Daoy (cell line): ENCODE measurements at places on chromosomes 11 and 22. TPM values are rescaled to one million over a fixed set of nuclear protein-coding genes. Genes with fewer than 3 reads are reported as not detected.

The DUSP8 gene
- 0.69 and 1.2 TPM in 2 replicates for total RNA-seq

The SMIM38 gene
- not detected in 2 replicates for total RNA-seq

DNA sequence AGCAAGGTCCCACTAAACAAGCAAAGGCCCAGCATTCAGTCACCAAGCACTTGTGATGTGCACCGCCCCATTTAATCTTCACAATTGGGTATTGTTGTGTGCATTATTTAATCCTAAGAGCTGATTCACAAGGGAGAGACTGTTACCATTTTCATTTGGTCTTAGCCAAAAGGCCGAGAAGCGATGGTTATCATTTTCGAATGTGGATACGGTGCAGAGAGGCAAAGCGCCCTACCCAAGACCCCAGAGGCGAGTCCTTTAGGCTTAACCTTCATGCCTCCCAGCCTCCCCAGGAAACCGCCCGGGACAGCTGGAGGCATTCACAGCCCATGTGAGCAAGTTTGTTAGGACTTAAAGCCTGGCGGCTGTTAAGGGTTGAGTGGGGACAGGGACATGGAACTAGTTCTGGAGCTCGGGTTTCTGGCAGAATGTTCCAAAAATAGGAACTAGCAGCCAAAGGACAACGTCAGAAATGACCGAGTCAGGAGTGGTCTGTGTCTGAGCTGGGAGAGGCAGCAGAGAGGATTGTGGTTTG, 13.0 kb upstream of the UPK3A start:
- DNase-seq, result no peak

- DNase-seq, result no peak
Measured at GRCh38 chr22:21894799-21895198, 27.4 kb upstream of the MAPK1 start.

GRCh38 chr11:116990811-116991210, 107.4 kb downstream of the SIK3 start:
- no peak for DNase-seq

DNA sequence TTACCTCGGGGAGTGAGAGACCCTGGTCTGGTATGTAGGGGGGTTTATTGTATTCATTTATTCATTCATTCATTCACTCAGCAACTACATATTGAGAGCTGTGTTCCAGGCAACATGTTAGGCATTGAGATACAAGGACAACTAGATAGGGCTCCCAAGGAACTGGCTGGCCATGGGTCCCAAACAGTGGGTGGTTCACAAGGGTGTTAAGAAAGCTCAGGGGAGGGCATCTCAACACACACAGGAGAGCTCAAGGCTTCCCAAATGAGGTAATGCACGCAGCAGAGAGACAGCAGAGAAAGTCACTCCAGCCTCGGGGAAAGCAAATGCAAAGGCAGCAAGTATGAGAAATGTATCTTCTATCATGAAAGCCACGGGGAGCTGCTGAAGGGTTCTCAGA, 51.8 kb downstream of the BTG4 start:
- DNase-seq, result no peak
